ENCODE measurements at places on chromosomes 1 and 21.

DNA sequence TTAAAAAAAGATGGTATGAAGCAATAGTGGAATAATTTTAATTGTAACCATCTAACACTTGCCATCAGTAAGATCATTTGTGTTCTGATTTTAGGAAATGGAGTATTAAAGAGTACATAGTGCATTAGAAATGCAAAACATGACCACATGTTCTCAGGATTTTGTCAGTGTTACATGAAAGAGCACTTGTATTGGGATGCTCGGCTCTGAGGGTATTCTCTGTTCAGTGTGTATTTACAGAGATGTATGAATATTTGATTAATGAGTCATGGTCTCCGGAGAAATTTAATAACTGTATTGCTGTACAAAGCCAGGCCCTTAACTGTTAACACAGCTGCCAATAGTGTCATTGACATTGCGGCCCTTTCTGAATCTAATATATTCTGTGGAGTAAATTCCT is 91.7 kb downstream of the ATG4C start:
- DNase-seq, result no peak

DNA sequence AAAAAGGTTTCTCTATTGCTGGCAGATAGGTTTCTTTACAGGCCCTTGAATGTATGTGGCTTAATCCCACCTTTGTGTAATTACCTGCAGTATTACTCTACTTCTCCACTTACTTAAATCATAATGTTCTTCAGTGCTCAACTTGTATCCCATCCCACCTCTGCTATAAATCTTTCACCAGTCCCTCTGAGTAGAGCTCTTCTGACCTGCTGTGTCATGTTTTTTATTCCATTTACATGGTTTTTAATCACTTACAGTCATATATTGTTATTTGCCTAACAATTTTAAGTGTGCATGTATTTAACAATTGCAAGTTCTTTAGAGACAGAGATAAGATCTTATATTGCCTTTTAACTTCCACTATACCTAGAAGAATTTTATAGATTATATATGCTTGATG is 2.4 kb downstream of the TSEN15 start:
- DNase-seq, result no peak

- no peak for DNase-seq
Observed at GRCh38 chr1:216682752-216683151, 40.5 kb downstream of the ESRRG start.

- DNase-seq, result no peak
Observed at GRCh38 chr1:118246646-118247045, 61.6 kb upstream of the SPAG17 start.
